ENCODE measurements at places on chromosomes 6 and 20.

DNA sequence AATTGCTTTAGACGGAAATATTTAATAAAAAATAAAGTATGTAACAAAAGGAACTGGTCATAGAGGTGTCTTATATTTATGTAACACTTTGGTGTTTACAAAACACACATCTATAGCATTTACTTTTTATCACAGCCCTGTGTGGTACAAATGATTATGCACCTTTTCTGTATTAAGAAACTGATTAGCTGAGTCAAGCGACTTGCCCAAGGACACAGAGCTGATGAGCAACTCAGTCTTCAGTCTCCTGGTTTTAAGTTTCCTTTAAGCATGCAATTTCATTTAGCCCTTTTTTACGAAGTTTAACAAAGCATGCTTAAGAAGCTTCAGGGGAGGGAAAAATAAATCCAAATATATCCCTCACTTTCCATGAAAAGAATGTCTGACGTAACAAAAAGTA, 2.5 kb downstream of the DCDC2 start:
- DNase-seq, result no peak

DNA sequence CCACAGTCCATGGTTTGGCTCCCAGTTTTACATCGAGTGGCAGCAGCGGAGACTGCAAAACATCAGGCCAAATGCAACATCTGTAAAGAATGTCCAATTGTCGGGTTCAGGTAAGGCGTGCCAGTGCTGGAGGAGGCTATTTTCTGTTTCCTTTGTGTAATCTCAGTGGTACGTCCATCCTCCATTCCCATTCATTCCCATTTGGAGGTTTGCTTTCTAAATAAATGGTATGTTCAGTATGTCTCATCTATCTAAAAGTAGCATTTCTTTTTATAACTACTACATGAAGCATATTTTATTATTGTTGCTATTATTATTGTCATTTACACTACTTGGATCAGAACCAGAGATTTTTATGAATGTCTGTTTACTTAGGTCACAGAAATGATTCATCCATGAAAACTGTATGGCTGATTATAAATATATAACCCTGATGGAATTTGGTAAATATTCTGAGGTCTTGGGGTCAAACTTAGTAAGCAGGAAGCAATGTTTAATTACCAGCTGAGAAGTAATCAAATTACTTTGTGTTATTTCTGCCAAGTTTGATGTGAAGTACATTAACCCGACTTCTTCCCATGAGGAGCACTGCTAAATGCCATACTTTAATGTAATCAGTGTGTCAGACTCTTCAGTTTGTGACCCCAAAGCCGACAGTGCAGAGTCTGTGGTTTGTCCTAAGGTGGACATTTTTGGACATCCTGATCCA, 512.9 kb downstream of the UTRN start:
- DNase-seq, result no peak

GRCh38 chr20:48864254-48864653, 36.5 kb upstream of the PREX1 start:
- no peak for DNase-seq

- no peak for DNase-seq
These were observed 39.5 kb upstream of the ADGRF5 start for GRCh38 chr6:46961232-46961631.

DNA sequence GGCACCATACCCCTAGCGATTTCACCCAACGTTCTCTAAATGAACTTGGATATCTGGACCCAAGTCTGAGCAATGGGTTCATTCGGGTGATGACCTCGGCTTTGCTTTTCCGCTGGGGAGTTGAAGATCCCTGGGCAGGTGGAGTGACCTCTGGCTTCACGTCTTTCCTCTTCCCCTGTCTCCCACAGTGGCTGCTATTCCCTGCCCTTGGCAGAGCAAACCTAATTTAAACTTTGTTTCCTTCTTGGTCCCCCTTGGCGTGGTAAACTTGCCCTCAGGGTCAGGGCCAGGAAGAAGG, 7.8 kb upstream of the TFAP2A start:
- no peak for DNase-seq

DNA sequence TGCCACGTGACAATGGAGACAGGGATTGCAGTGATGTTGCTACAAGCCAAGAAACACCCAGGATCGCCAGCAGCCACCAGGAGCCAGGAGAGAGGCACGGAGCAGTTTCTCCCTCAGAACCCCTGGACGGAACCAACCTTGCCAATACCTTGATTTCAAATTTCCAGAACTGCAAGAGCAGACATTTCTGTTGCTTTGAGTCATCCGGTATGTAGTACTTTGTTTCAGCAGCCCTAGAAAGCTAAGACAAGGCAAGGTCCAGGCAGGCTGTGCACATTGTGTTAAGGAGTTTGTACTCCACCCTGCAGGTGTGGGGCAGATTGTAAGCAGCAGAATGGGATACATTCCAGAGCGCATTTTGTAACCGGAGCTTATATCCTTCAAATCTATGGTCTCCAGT, 48.3 kb downstream of the TRERF1 start:
- DNase-seq, result no peak

GRCh38 chr6:45072673-45073072, 255.5 kb upstream of the RUNX2 start:
- no peak for DNase-seq

- DNase-seq, result no peak
These were observed 334.1 kb upstream of the CITED2 start for GRCh38 chr6:139708337-139709199.

DNA sequence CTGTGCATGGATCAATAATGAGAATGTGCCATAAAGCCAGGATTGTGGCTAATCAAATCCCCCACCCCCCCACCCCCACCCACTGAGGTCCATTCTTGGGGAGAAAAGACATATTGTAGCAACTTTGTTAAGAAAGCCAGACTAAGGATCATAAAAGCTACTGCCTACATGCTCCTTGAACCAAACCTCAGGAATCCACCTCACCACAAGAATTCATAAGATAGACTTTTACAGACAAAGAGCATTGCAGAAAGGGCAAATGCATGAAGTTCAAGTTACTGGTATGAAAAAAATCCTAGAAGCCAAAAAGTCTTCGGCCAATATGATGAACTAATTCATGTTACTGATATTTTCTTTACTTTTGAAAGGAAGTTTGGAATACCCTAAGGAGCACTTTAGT, 187.9 kb upstream of the ARID1B start:
- no peak for DNase-seq

DNA sequence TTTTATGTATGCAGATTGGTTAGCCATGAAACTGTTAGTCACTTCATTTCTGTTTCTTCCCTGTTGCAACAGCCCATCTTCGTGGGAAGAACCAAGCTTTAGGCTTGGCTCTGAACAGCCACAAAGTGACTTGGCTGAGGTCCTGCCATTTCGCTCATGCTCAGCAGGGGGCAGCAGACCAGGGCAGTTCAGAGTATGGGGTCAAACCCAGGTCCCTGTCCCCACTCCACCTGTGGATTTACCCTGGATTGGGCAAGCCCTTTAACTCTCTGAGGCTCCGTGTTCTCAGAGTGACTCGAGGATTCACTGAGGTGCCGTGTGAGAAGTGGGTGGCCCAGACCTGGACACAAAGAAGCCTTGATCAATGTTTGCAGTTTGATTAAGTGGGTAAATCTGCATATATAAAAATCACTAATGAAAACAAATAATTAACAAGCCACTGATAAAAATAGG, 19.8 kb upstream of the MAP1LC3A start:
- DNase-seq, result no peak

DNA sequence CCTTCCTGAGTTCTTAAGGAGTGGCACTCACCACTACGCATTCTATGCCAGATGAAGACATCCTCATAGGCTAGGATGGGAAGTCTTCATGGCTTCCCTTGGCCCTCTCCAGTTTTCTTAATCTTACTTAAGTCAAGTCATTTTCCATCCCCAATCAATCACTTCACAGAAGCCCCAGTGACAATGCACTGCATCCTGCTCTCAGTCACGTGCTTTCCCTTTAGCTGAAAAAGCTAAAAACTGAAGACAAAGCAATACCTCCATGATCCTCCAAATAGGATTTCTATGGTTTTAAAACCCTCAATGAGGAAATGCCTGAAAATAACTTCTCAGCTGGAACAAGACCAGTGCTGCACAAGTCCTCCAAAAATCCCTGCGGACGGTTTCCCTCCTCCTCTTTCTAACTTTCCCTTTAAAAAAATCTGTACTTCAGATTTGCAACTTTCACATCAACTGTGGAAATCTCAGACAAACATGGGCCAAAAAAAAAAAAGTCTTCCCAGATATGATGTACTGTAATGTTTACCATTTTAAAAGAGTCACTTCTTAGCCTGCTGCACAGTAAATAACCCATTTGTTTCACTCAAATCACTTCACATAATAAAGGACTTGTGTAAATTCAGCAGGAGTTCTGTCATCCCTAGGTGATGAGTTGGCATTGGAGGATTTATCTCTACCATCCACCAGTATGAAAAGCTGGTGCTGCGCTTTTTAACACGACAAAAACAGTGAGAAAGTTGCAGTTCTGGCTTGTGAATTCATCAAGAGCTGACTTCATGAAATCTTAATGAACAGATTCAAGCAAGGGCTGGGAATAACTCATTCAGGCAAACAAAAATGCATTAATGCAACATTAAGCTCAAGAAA, 590.0 kb upstream of the NOX3 start:
- DNase-seq, result no peak

DNA sequence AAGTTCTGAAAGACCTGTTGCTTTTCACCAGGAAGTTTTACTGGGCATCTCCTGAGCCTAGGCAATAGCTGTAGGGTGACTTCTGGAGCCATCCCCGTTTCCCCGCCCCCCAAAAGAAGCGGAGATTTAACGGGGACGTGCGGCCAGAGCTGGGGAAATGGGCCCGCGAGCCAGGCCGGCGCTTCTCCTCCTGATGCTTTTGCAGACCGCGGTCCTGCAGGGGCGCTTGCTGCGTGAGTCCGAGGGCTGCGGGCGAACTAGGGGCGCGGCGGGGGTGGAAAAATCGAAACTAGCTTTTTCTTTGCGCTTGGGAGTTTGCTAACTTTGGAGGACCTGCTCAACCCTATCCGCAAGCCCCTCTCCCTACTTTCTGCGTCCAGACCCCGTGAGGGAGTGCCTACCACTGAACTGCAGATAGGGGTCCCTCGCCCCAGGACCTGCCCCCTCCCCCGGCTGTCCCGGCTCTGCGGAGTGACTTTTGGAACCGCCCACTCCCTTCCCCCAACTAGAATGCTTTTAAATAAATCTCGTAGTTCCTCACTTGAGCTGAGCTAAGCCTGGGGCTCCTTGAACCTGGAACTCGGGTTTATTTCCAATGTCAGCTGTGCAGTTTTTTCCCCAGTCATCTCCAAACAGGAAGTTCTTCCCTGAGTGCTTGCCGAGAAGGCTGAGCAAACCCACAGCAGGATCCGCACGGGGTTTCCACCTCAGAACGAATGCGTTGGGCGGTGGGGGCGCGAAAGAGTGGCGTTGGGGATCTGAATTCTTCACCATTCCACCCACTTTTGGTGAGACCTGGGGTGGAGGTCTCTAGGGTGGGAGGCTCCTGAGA, at the start of gene HFE:
HFE (plus strand) TSS at position 146 of the 832 bp plus-strand sequence; CDS start at position 158, 12 bp downstream.
- DNase-seq, result no peak

GRCh38 chr20:10947726-10948125, 273.9 kb upstream of the JAG1 start:
- DNase-seq, result no peak

- no peak for DNase-seq
These were observed 23.1 kb upstream of the TMEM242 start for GRCh38 chr6:157346373-157346772.

GRCh38 chr6:148146717-148147462, 195.7 kb upstream of the SASH1 start:
- DNase-seq, result no peak

- no peak for DNase-seq
These were observed 131.1 kb downstream of the TBXT start for GRCh38 chr6:166036316-166037095.

GRCh38 chr20:33883164-33883563, 72.0 kb downstream of the CHMP4B start:
- no peak for DNase-seq

DNA sequence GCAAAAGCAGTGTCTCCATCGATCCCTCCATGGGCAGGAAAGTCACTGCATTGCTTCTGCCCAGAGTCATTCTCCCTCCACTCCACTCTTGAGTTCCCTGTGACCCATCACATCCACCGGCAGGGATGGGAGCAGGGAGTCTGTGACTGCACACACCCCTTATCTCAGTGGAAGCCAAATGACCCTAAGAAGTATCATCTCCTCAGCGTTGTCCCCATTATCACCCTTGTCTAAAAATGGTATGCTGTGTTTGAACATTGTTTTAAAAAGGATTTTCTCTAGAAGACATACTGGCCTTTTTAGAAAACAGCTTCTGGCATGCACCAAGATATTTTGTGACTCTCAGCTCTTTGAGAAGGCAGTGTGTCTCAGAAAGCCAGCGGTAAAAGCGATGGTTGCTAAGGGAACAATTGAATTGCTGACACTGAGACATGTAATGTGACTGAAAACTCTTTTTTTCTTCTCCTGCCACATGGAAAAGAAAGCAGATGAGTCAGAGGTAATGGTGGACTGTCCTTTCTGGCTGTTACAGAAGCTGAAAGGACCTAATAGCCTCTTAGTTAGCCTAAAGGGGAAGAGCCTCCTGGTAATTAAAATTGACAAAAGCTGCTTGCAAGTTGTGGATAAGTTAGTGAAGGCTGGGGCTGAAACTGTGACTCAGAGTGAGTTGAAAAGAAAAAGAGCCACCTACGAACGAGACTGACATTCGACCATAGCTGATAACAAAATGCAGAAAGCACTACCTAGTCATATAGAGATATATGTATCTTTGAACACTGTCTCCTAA, 120.5 kb downstream of the MAP3K7 start:
- no peak for DNase-seq

- DNase-seq, result no peak
These were observed 673 bp downstream of the CST7 start for GRCh38 chr20:24949756-24950127.
